T-helper 9 cell (primary cell): ENCODE measurements at places on chromosomes 3 and 15.

- DNase-seq, result no peak
Measured at GRCh38 chr3:44418549-44418948, 58.9 kb downstream of the ZNF445 start.

DNA sequence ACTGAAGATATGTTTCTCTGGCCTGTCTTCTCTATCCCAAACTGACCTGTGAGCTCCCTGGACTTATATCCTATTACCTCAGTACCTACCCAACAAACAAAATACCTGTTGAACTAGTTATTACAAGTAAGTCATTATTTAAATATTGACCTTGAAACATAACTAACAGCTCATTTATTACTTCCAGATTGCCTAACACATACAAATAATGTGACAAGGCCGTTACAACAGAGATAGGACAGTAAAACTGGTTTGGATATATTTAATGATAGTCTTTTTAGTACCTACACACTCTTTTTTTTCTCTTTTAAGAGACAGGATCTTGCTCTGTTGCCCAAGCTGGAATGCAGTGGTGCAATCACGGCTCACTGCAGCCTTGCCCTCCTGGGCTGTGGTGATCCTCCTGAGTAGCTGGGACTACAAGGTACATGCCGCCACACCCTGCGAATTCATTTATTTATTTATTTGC, 145.0 kb downstream of the ADAM10 start:
- no peak for DNase-seq

GRCh38 chr3:169758359-169758994, 6.4 kb downstream of the TERC start:
- DNase-seq, result no peak

DNA sequence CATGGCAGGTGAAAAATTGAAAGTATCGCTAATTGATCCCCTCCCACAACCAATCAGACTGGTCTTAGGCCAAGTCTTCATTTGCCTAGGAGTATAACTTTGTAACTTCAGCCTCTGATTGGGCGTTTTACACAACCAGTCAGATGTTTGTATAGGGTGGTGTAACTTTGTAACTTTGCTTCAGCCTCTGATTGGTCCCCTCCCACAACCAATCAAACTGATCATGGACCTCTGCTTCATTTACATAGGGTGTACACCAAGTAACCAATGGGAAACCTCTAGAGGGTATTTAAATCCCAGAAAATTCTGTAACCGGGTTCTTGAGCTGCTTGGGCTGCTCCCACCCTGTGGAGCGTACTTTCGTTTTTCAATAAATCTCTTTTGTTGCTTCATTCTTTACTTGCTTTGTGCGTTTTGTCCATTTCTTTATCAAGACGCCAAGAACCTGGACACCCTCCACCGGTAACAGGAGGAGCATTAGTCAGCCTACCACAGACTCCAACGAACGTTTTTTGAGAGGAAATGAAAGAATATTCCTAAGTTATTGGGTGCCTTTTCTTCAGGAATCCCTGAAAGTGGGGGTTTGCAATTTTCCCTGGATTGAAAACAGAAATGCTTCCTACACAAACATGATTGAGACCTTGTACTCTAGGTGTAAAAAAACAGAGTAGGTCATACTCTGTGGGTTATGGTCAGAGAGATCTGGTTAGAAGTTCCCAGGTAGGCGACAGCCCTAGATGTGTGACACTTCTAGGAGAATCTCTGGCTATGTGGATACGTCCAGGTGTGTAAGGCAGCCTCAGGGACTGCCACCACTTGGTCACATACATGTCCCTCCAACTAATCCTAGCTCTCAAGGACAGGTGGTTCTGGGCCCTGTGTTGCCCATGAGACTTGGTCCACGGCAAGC, 5.5 kb upstream of the SACM1L start:
- DNase-seq, result no peak
